Stimulated activated CD4-positive, alpha-beta T cell treated with anti-CD3 and anti-CD28 coated beads, Interleukin-4, amount 100 ng/mL, for 48 hours (primary cell): ENCODE measurements at places on chromosomes 5 and 9.

DNA sequence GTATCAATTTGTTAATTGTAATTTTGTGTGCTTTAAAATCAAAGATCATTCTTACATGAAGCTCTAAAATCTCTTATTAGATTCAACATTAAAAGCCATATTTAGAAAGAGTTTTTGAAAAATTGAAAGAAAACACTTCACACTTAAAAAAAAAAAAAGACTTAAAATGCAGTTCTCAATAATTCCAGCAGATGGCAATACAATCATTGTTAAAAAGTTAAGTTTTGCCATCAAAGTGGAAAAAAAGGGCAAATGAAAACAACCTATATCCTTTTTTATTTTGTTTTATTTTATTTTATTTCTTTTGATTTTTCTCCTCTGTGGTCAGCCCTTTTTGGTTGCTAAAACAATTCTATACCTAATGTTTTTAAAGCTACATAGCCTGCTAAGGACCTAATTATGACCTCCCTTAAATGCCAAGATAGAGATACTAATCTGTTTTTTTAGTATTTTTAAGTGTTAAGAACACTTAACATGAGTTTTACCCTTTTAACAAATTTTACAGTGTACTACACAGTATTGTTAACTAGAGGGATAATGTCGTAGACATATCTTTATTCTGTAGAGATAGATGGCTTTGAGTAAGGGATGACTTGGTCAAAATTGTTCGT is 154.2 kb upstream of the DAB2 start:
- no peak for DNase-seq

GRCh38 chr9:93218161-93218560 is 34.2 kb downstream of the WNK2 start:
- no peak for DNase-seq

DNA sequence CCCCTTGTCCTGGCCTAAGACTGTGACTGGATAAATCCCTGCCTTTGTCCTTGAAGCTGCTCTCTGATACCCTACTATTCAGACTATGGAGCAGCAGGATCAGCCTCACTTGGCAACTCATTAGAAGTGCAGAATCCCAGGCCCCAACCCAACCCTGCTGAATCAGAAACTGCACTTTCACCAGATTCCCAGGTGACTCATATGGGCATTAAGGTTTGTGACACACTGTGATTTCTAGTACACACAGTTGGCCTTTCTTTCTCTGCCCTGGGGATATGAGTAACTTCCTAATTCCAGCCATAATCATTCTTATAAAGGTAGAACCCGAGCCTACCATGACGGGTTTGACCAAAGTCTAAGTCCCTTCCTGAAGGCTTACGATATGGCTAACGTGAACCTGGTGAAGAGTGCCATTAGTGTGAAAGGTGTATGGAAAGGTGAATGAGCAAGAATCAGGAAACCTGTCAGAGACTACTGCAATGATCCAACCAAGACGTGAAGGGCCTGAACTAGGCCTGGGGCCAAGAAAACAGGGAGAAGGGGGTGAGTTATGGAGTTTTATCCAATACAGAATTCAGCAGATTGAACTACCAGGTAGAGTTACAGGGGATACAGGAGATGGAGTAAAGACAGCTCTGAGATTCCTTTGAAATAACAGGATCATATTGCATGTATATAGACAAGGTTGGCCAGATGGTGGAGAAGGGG is 533.0 kb downstream of the BNC2 start:
- DNase-seq = no peak

GRCh38 chr9:31715250-31715649 is 669.2 kb upstream of the ACO1 start:
- DNase-seq = no peak

DNA sequence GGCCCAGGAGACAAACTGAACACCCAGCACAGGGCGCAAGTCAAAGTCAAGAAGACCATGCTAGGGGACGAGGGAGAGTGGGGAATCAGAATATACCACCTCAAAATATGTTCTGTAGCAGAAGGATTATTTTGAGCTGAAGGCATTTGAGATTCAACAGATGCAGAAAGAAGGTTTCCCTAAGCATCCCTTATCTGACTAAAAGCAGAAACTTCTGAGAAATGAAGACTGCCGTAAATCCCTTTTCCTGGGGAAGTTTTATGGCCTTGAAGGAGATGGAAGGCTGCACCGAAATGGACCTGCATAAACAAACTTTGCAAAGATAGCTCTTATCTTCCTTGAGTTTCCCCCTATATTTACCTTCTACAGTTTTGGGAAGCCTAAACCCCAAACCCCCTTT is 72.8 kb downstream of the PTTG1 start:
- DNase-seq = no peak
